ENCODE measurements at places on chromosomes 7 and 10.

GRCh38 chr10:71748671-71749191 is 24.6 kb downstream of the VSIR start:
- DNase-seq: no peak

DNA sequence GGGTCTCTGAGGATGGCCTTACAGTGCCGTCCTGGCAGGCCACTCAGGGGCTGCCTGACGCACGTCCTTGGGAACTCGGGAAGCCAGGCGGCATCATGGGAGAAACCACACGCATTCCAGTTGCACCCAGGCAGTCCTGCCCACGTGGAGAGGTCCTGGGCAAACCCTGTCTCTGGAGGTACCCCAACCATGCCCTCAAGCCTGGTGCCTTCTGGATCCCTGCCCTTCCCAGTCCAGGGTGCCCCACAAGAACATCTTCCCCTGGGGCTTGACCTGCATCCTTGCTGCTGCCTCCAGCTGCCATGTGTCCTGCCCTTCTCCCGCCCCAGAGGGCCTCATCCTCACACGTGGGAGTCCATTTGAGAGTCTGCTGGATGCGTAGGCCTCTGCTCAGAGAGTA is 200.3 kb upstream of the PPP2R2D start:
- no peak for DNase-seq

- DNase-seq: no peak
Observed at GRCh38 chr10:121736315-121737130, 138.3 kb upstream of the FGFR2 start.

GRCh38 chr7:109699661-109700060 is 1130.0 kb downstream of the DNAJB9 start:
- no peak for DNase-seq

GRCh38 chr7:73715648-73716317 is 3.7 kb downstream of the STX1A start:
- no peak for DNase-seq

GRCh38 chr7:30285536-30286284 is 1.3 kb downstream of the ZNRF2 start:
- DNase-seq: no peak

- no peak for DNase-seq
Observed at GRCh38 chr7:107501593-107501992, 31.7 kb downstream of the GPR22 start.

GRCh38 chr10:119477444-119477843 is 65.1 kb downstream of the RGS10 start:
- DNase-seq: no peak

DNA sequence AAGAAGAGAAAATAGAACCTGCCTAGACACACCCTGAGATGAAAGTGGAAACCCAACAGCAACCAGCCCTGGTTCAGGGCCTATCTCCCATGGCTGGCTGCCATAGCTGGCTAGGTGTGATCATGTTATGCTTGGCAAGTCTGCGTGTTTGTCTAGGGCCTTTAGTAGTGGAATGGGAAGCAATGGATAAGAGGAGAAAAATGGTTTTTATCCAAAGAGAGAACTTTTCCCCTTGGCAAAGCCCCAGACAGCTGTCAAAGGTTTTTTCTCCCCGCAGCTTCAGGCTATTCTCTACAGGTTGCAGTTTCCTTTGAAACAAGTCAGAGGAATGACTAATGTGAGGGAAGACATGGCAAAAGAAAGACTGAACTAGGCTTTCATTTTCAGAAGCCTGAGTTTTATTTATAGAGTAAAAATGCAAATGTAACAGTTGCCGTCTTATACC is 161.5 kb downstream of the SEMA3D start:
- DNase-seq: no peak

DNA sequence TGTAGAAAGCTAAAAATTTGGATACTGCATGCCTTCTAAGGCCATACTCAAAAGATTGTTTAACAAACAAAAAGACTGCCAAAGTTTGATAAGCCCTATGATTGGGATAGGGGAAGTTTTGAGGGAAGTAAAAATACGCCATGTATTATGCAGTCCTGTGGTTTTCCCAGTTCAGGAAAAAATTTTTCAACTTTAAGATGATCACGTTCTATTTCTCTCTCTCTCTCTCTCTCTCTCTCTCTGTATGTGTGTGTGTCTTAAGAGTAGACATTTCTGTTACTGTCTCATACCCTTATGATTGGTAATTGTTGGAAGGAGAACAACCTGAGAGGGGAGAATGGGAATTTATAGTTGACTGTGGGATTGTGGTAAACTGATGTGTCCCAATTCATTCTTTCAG is 69.1 kb upstream of the CYP26C1 start:
- DNase-seq: no peak

- DNase-seq: no peak
Observed at GRCh38 chr7:70669854-70670253, 462.1 kb upstream of the GALNT17 start.

- no peak for DNase-seq
Observed at GRCh38 chr10:77702166-77702565, 64.6 kb upstream of the KCNMA1 start.

DNA sequence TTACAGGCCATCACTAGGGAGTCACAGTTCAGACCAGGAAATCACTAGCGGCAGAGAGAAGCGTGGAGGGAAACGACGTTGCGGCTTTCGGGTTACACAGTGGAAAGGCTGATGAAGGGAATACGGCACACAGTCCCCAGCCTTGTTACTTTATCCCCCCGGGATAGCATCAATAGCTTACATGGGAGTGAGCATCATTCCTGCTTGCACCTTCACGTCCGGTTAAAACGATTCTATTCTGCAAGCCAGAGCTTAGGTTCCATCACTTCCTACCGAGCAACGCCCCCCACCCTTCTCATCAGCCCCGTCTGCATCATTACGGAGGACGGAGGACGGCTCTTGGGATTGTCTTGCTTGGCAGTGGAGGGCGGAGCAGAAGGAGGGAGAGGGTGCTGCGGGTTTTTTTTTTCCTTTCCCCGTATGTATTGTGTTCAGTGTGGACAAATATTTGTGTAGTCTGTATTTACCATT is 124.9 kb downstream of the CLEC2L start:
- DNase-seq: no peak

DNA sequence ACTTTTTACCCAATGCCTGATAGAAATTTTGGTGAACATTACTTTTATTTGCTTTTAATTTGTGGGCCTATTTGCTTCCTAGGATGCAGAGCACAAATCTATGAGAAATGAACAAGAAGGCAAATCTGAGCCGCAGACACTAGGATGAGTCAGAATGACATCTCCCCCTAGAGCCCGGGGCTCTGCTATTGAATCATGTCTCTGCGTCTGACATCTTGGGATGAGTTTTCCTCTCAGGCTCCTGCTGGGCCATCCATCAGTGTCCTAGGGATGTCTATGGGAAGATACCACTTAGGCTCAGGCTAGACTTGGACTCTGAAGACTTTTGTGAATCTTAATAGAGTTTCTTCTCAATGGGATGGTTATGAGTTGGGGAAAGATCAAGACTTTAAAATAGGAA is 157.3 kb upstream of the MTPN start:
- no peak for DNase-seq

GRCh38 chr7:12369072-12369471 is 34.6 kb downstream of the VWDE start:
- no peak for DNase-seq

GRCh38 chr7:18450019-18450418 is 45.5 kb upstream of the HDAC9 start:
- no peak for DNase-seq

DNA sequence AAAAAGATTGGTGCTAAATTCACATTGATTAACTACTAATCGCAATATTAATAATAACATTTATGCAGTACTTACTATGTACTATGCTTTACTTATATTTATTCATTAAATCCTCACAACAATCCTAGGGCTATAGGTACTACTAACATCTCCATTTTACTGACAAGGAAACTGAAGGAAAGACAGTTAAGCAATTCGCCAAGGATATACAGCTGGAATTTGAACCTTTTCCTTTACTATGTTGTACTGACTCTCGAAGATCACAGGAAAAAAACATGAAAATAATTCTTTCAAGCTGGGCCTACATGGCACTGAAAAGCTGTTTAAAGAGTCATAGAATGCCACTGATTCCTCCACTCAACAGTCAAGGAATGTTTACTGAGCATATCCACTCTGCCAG is 185.4 kb downstream of the IPMK start:
- DNase-seq: no peak

- DNase-seq: no peak
Observed at GRCh38 chr10:79387974-79388850, 40.9 kb downstream of the PPIF start.

DNA sequence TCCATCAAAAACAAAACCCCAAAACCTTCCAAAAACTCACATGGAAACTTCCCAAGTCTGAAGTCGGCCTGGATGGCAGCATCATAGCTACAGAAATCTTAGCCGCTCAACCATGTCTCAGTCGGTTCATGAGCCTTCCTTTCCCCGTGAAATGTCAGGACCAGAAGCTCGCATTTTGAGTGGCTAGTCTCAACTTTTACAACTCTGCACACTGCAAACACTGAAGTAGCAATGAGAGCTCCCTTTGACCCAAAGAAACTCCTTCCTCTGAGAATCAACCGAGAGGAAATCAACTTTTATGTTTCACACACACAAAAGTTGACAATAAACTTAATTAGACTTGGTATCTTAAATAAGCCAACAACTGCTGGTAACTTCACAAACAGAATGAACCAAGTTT is 37.6 kb upstream of the RNF32 start:
- DNase-seq: no peak

GRCh38 chr7:107926481-107926880 is 35.5 kb downstream of the DLD start:
- no peak for DNase-seq

DNA sequence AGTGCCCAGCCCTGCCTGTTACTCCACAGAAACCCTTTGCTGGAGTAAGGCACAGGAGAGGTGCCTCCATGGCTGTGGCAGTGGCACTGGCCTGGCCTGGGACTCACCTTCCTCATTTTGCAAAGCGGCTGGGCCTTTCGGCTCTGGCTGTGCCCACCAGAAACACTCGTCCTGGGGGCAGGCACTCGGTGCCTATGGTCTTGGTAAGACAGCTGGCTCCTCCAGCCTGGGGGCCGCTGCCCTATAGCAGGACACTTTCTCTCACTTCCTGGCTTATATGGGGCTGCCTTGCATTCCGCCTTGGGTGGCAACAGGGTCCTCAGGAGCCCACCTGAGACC is 13.2 kb downstream of the ZMIZ1 start:
- no peak for DNase-seq

DNA sequence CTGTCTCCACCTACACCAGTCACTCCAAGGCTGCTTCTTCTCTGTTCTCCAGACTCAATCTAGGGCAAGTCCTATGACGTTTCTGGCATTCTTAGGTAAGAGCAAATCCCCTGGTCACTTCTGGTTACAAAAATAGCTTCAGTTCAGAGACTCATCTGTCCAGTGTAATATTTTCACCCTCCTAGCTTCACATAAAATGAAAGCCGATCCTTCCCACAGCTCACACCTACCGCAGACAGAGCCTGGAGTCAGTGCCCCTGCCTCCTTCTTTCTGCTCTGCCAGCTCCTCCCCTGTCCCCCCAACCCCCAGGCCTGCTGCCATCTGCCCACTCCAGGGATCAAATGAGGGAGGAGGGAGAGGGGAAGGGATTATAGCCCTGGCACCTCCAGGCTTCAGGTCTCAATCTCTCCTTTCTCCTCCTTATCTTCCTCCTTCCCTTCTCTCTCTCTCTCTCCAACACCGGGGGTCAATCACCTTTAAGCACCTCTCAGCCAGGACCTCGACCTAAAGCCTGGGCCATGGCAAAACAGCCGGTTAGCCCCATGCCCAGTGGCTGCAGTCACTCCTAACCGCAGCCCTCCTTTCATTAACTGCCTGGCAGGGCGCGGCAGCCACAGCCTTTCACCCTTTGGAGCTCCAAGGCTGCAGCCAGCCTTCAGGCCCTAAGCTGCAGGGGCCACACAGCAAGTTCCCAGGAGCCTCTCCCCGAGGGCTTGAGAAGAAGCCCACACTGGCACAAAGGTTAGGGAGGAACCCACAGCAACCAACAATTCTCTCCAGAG is 292.6 kb upstream of the MGMT start:
- DNase-seq: no peak

DNA sequence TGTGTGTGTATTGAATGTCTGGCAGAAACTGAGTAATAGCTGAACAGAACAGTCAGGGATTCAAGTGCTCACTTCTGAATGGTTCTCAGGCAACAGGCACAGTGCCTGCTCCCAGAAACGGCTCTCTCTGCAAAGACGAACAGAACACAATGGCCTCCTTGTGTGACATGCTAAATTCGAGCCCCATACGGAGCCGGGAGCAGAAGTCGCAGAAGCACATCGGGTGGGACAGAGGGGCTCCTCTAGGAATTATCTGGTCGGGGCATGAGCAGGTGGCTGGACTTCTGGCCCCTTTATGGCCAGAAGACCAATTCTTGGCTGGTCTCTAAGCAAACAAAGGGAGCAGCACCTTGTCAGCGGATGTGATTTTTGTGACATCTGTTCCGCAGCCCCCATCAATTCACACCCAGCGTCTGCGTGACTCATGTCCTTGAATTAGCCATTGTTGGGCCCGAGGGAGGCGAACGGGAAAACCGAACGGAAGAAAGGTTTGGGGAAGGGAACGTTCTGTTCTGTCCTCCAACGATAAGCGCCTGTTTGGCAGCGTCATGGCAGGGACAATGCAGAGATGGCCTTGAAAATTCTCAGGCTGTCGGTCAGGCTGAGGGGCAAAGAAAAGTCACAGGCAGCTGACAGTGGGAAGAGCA is 47.3 kb upstream of the NPTX2 start:
- no peak for DNase-seq

- no peak for DNase-seq
Observed at GRCh38 chr10:120400601-120401000, 56.4 kb upstream of the PLPP4 start.

- DNase-seq: no peak
Observed at GRCh38 chr10:62069452-62070178, 168.1 kb downstream of the ARID5B start.

GRCh38 chr7:108059526-108059925 is 56.6 kb upstream of the LAMB1 start:
- DNase-seq: no peak

GRCh38 chr7:26664274-26664673 is 200.1 kb downstream of the SKAP2 start:
- DNase-seq: no peak

DNA sequence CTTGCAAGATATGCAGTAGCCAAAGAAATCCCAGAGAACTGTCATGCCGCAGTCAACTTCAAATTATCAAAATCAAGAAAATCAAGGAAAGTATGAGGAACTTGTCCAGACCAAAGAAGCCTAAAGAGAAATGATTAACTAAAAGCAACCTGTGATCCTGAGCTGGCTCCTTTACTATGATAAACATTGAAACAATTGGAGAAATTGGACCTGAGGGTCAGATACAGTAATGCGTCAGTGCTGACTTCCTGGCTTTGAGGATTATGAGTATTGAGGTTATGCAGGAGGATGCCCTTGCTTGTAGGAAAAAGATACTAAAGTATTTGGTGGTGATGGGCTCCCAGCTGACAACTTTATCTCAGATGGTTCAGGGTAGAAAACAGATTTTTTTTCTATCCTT is 324.7 kb upstream of the AKR1E2 start:
- DNase-seq: no peak

DNA sequence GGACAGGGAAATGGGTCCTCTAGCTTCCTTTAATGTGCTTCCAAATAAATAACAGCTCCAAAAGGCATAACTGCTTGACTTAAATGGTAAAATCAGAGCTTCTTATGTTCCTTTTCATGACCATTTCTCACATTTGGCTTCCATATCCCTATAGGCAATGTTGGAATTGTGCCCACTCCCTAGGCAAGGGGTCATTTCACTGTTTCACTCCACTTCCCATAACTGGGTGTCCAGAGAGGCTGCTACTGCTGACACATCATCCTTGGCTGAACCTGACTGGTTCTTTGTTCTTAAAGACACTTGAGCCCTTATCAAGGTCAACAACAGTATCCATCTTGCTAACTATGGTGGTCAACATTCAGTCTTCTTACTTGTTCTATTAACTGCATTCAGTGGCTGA is 37.1 kb downstream of the PRTFDC1 start:
- no peak for DNase-seq

All from NCI-H1930 (cell line).